Esophagus squamous epithelium (tissue), 5 donors: ENCODE measurements at places on chromosomes 1 and 21.

GRCh38 chr1:215566556-215567490 lies at the start of gene KCTD3:
TSS of gene KCTD3 (plus strand) at chr1:215567304. CDS start at chr1:215567686, 382 bp downstream.
- DNase-seq = no peak

DNA sequence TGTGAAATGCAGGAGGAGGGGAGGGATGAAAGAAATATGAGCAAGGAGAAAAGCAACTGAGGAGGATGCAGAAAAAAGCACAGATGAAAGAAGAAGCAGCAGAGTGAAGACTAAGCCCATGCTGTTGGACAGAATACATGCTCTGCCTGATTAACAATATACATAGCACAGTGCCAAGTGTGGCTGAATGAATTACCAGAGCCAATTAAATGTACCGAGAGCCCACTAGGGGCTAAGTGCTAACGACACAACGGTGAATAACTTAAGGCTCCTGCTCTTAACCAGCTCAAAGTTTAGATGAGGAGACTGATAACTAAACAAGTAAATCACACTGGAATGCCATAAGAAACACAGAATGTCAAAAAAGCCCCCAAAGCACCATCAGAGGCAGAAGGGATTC lies 15.6 kb downstream of the CADM3 start:
- DNase-seq = no peak

GRCh38 chr1:202643397-202644218 lies 66.6 kb downstream of the SYT2 start:
- no peak for DNase-seq

- DNase-seq = no peak
Observed at GRCh38 chr1:63615768-63616420, 22.7 kb downstream of the PGM1 start.

GRCh38 chr1:160713161-160713560 lies 1.5 kb upstream of the CD48 start:
- no peak for DNase-seq
